ENCODE measurements at places on chromosomes 3 and 15.

DNA sequence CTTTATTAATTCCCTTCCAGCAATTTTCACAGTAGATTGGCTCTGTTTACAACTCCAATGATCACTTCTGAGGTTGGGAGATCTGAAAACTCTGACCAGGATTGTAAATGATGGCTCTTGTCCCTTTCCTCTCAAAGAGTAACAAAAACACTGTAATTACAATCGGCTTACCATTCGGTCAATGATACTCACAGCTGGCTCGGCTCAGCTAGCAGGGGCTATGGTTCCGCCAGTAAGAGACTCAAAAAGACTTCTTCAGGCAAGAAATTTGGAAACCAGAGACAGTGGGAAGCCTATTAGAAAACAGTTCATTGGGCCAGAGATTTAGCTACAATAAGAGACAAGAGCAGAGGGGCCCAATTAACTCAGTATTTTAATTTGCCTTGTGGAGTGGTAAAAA, 96.6 kb downstream of the LRRC3B start:
- no peak for DNase-seq

GRCh38 chr3:37457378-37458065, 283.1 kb upstream of the LRRFIP2 start:
- DNase-seq: no peak

DNA sequence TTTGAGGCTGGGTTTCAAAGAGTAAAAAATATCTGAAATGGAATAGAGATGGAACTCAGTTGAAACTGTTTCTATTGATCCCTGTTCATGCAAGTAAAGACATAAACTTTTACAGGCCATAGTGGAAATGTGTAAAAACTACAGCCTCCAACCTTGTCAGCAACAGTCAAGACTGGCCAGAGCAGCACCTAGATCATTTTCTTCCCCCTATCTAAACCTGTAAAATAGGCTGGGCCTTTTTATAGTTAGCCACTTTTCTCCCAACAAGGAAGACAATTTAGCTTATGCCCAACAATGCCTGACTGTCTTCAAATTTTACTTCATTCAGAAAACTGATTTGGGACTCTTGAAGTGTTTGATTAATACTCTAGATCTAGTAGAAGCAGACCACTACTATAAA, 91.5 kb upstream of the CMC1 start:
- no peak for DNase-seq

- DNase-seq: no peak
Measured at GRCh38 chr3:80770106-80771074, 991.1 kb downstream of the GBE1 start.

DNA sequence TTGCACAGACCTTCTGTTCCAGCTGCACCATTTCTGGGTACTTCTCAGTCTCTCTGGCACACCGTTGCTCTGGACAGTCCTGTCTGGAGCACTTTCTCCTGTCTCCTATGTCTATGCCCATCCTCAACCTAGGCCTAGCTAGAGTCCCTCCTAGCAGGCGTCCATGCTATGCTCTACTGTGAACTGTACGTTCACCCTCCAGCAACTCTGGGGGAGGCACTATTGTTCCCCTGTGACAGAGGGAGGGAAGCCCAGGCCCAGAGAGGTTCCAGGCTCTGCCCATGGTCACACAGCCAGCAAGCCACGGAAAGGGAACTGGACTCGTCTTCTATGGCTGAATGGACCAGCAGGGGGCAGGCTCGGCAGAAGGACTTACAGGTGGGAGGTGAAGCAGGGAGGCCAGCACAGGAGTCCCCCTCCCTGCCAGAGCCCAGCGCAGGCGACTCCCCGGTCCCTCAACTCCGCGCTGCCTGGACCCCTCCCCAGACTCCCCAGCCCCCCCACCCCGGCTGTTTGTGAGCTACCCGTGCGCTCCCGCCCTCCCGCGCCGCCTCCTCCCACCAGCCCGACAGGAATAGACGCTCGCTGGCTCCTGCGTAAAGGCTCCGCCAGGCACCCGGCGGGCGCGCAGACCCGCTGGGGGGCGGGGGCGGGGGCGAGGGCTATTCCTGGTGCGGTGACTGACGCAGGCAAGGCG, 1.7 kb upstream of the LINGO1 start:
- peak; percentile 22 for DNase-seq

DNA sequence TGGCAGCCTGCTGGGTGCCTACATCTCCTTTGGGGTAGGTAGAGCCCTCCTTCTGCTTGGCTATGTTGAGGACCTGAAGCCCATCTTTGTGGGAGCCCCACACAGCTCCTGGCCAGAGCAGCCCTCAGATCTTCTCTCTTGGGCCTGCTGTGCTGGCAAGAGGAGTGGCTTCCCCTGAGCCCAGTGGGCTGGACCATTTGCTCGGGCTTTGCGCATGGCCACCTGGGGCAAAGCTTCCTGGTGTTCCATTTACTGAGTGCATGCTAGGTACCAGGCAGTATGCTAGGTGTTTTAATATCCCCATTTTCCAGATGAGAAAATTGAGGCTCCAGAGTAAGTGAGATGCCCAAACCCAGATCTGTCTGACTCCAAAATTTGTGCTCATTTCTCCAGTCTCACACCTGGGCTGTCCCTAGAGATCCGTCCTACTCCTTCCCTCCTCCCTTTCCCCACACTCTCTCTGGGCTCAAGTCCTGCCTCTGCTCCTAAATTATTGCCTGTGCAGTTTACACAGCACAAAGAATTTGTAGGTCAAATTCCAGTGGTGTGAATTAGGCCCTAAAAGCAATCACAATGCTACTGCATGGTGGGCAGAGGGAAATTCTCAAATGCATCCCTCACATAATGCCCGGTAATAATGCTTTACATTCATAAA, 39.7 kb downstream of the SLC28A1 start:
- DNase-seq: no peak

- DNase-seq: no peak
Measured at GRCh38 chr15:58252586-58253323, 114.6 kb downstream of the AQP9 start.
